AG04449 (cell line): ENCODE measurements at places on chromosomes 6 and 20.

GRCh38 chr6:151209071-151209831 lies 30.5 kb upstream of the AKAP12 start:
- no peak for DNase-seq

- no peak for DNase-seq
These were observed 49.0 kb upstream of the ASF1A start for GRCh38 chr6:118844915-118845314.

DNA sequence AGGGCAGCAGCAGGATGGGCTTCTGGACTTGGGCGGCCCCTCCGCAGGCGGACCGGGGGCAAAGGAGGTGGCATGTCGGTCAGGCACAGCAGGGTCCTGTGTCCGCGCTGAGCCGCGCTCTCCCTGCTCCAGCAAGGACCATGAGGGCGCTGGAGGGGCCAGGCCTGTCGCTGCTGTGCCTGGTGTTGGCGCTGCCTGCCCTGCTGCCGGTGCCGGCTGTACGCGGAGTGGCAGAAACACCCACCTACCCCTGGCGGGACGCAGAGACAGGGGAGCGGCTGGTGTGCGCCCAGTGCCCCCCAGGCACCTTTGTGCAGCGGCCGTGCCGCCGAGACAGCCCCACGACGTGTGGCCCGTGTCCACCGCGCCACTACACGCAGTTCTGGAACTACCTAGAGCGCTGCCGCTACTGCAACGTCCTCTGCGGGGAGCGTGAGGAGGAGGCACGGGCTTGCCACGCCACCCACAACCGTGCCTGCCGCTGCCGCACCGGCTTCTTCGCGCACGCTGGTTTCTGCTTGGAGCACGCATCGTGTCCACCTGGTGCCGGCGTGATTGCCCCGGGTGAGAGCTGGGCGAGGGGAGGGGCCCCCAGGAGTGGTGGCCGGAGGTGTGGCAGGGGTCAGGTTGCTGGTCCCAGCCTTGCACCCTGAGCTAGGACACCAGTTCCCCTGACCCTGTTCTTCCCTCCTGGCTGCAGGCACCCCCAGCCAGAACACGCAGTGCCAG lies at the start of gene TNFRSF6B:
Gene TNFRSF6B (plus strand): TSS at position 25 of the 729 bp plus-strand sequence. CDS start 116 bp downstream, at position 141.
- DNase-seq, result no peak

GRCh38 chr20:48564982-48565539 lies 262.7 kb downstream of the PREX1 start:
- DNase-seq, result no peak

DNA sequence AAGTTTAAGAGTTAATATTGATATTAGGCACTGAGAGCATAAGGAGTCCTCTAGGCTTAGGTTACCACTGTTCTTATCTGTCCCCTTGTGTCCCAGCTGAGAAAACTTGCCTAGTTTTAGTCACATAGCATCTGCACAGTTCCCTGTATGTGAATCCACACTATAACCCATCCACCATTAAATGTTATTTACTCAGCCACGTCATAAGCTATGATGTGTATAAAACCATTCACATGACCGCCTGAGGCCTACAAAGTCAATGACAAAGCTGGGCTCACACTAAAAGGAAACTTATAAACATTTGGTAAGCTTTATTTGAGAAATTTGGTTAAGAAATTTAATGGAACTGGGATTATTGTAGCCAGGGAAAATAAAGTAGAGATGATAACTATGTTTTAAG lies 59.2 kb upstream of the TFAP2D start:
- no peak for DNase-seq
